ENCODE measurements at places on chromosomes 2 and 18.

- no peak for DNase-seq
Measured at GRCh38 chr2:177029501-177029900, 183.1 kb upstream of the HNRNPA3 start.

- DNase-seq, result no peak
Measured at GRCh38 chr2:34012715-34013302, 413.7 kb upstream of the FAM98A start.

GRCh38 chr18:74982946-74983635 lies 225.8 kb downstream of the PTGR3 start:
- no peak for DNase-seq

- DNase-seq, result peak; percentile 8
Measured at GRCh38 chr2:41896186-41896846, 151.5 kb upstream of the PKDCC start.

DNA sequence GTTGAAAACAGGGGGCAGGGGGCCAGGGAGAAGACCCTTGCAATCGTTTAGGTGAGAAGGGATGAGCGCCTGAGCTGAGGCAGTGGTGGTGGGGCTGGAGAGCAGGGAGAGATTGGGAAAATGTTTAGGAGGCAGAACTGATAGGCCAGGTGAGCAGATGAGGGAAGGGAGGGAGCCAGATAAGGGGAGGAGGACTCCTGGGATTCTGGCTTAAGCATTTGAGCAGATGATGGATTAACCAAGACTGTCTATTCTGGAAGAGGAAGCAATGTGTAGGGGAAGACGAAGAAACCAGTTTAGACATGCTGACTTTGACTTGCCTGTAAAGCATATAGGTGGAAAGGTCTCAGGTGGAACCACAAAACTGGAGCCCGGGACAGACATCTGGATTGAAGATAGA lies 49.9 kb upstream of the ASPRV1 start:
- no peak for DNase-seq

GRCh38 chr18:36284671-36285295 lies 12.7 kb upstream of the FHOD3 start:
- DNase-seq, result no peak

DNA sequence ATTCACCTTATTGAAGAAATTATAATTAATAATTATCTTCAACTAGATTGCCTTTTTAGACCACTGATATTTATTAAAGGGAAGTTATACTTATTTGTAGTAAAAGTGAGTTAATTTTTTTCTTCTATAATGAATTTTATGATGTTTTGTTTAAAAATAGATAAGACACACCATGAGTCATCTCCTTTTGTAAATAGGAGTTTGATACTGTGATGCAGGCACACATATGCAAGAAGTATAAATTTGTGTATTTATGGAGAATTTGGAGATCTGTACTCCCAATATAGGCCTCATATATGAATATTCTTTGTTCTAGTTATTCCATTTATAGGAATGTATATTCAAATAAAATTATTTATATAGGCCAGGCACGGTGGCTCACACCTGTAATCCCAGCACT lies 703.5 kb upstream of the CHAC2 start:
- no peak for DNase-seq

GRCh38 chr2:3314626-3315025 lies 63.0 kb downstream of the EIPR1 start:
- DNase-seq, result no peak

- no peak for DNase-seq
Measured at GRCh38 chr18:76339246-76339620, 155.8 kb downstream of the ZNF516 start.

DNA sequence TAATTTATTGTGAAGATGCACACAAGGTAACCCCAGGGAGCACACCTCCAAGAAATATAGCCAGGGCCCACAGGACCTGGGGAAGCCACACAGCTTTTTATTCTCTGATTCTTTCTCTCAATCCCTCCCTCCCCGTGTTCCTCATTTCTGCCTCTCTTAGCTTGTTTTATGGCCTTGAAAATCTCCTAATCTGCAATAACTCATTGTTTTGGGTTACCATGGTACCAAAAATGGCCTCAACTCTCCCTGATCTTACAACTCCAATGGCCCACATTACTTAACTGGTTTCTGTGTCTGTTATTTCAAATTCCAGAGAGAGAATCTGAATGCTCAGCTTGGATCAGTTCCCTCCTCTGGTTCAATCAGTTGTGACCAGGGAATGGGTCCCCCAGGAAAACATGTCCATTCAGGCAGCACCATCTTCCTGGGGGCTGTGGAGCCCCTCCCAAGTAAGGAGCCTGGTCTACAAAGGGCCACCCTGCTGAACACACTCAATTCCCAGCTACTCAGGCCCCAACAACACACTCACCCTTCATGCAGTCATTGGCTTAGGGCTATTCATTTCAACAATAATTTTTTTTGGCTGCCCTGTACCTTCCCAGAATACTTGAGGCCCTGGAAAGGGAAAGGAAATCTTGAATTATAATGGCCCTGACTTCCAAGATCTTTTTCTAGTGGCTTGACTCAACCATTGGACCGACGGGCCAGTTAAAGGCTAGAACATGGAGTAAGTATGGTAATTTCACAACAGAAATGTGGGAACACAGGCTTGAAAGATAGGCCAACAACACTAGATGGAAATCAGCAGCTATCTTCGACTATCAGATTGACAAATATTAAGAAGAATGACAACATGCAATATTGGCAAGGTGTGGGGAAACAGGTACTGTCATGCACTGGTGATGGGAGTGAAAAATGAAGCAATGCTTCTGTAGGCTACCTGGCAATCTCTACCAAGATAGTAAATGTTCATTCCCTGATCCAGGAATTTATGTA lies 41.6 kb upstream of the ST3GAL5 start:
- DNase-seq, result no peak

- no peak for DNase-seq
Measured at GRCh38 chr2:48249631-48250473, 280.1 kb upstream of the STON1 start.

DNA sequence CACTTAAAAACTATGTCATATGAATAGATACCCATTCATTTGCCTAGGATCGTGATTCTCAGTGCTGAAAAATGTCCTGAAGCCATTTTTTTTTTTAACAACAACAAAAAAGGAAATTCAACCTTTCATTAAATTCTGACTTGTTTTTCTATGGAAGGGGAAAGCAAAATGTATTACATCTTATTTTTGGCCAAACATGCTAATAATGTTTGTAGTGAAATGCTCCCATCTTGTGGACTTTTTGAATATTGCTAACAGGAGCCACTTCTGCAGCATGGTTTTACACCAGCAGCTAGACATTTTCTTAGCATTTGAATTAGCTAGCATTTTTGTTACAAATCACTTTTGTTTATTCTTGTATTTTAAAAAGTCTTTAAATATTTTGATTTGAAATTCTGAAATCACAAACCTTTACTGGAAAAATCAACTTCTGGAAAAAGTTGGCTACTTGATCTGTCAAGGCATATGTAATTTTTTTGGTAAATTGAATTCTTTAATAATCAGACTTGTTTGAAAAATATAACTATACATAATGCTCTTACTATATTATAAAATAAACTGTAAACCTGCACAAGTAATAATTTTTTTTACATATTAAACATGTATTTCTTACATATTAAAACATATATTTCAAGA lies 75.8 kb downstream of the KIDINS220 start:
- no peak for DNase-seq

DNA sequence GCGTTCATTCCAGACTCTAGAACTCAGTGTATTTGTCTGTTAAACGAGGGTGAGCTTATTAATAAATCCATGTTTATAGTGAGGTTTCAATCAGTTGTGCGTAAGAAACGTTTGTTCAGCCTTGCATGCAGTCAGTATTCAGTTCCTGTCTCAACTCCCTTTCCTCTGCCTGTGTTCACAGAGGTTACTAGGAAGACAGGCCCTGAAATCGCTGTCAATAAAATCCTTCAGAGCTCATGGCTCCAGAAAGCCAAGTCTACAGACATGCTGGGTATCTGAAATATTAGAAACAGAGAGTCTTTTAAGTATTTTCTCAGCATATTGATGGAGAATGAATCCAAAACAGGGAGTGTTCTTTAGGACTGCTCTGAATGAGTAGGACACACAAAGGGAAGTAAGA lies 75.4 kb downstream of the KLF7 start:
- DNase-seq, result no peak

- DNase-seq, result no peak
Measured at GRCh38 chr2:106257830-106258229, 63.7 kb upstream of the UXS1 start.

DNA sequence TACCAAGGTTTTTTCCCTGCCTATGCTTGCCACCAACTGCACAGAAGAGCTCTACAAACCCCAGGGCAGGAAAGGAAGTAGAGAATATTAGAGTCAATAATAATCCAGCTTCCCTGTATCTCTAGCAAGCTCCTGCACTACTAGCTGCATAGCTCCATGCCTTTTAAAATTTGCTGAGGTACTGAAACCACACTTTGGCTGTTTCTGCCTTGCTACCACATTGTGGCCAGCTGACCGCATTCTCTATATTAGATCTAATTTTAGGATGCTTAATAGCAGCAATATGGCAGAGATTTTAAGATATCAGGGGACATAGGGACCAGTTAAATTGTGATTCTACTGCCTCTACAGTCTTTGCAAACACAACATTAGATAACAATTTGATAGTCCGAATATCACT lies 534.6 kb downstream of the MBD2 start:
- DNase-seq, result no peak

GRCh38 chr2:13819896-13820295 lies 812.6 kb upstream of the LRATD1 start:
- DNase-seq, result no peak
